ENCODE measurements at places on chromosomes 5 and 9.

GRCh38 chr9:14317667-14318320 lies 3.9 kb upstream of the NFIB start:
- no peak for DNase-seq

- no peak for DNase-seq
Observed at GRCh38 chr5:103148213-103148612, 28.1 kb downstream of the PPIP5K2 start.

- no peak for DNase-seq
Observed at GRCh38 chr5:171493646-171494393, 74.4 kb downstream of the FGF18 start.

DNA sequence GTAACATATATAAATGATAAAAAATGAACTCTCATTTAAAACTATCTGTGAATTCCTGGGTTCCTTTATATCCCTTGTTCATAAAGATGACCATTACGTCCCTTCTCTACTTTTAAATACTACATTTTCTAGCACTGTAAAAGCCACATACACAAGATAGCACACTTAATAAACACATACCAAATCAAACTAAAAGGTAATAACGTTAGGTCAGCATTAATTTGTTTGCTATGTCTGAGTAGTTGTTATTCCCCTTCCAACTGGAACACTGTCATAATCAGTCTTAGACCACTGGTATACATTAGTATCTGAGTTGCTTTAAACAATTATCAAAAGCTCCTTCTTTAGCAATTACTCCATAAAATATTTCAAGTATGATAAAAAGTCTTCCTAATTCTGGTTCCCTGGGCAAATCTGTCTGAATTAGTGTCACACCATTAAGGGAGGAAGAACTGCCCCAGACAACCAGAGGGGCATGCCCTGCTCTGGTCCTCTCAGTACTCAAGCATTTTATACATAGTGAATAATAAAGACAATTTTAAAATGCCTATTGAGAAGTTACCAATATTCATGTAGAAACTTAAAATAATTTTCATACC lies 98.1 kb downstream of the RAPGEF6 start:
- DNase-seq, result no peak

- DNase-seq, result peak; percentile 58
Observed at GRCh38 chr9:72579190-72579589, 57.8 kb downstream of the TMC1 start.

DNA sequence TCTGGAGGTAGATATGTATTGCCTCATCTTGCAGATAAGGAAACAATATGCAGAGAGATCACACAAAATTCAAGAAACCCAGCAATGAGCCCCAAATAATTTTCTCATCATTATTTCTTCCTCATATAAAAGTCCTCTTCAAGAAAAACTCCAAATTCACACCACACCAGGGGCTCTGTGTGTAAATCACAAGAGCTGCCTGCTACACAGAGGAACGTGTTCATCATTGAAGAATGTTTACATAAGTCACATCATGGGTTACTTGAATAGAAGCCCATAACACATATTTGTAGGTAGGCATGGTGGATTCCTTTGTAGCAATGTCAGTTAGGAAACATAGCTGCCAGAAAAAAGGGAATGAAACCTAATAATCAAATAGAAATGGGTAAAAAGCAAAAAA lies 308.1 kb upstream of the TLE4 start:
- peak; percentile 63 for DNase-seq

GRCh38 chr5:17802256-17802655 lies 168.0 kb downstream of the TAF11L14 start:
- no peak for DNase-seq

- DNase-seq, result peak; percentile 80
Observed at GRCh38 chr5:72599519-72600370, 92.5 kb upstream of the ZNF366 start.

DNA sequence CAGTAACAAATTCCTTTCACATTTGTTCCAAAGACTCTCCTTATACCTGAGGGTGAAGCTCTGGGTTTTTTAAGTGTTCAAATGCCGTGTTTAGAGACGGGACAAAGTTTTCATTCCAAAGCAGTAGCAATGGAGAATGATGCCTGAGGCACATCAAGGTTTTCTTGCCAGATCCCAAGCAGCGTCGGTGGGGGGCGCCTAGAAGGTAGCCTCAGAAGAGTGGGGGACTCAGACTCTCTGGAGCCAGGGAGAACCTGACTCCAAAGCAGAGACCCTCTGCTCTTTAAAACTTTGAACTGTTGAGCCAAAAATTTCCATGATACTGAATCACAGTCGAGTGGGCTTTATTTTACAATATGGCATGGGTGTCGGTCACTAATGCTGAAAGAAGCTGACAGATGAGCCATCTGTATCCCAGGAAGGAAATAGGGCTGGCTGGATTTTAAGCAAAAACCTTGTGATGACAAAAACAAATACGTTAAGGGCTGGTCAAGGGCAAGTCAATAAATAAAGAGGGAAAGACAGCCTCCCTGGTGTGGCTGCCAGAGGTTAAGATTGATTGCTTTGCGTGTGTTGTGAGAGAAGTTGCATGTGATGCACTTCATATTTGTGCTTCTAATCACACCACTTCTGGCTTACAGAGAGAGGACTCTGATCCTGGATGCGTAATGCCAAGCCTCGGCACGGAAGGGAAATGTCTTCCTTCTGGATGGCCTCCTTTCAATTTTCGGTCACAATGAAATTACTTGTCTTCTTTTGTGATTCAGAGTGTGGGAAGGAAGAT lies 161.1 kb upstream of the EFNA5 start:
- peak; percentile 78 for DNase-seq

DNA sequence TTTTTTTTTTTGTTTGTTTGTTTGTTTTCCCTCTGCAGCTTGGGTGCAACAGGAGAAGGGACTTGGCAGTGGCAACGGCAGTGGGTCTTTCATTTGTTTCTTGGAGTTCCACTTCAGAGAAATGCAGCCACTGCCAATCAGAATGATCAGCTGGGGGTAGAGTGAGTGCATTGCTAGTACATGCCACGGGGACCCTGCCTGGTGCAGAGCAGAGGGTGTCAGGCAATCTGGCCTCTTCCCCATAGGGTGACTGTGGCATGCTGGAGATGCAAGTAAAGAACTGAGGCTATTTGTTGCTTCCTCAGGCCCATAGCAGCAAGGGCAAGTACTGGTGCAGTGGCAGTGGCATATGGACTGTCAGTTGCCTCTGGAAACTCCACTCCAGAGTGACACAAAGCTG lies 1073.6 kb upstream of the EDIL3 start:
- DNase-seq, result no peak

DNA sequence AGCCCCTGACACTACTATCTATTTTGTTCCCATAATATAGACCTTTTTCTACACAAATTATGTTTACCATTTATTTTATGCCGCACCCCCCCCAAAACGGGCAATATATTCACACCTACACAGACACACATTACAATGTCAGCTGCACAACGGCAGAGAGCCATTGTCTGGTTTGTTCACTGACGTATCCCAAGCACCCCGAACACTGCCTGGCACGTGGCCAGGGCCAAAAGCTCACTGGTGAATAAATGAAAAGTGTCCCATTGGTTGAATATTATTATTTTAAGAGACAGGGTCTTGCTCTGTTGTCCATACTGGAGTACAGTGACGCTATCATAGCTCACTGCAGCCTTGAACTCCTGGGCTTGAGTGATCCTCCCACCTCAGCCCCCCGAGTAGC lies 150.5 kb downstream of the GNAQ start:
- no peak for DNase-seq

- DNase-seq, result no peak
Observed at GRCh38 chr5:94977437-94977836, 307.5 kb downstream of the MCTP1 start.

DNA sequence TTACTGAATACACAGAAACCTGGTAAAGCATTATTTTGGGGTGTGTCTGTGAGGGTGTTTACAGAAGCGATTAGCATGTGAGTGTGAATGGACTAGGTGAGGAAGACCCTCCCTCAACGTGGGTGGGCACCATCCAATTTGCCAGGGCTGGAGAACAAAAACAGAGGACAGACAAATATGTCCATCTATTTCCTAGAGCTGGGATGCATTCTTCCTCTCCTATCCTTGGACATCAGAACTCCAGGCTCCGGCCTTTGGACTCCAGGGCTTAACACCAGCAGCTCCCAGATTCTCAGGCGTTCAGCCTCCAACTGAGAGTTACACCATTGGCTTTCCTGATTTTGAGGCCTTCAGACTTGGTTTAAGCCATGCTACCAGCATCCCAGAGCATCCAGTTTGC lies 65.8 kb upstream of the CHD1 start:
- no peak for DNase-seq

- no peak for DNase-seq
Observed at GRCh38 chr5:88085462-88085861, 183.2 kb downstream of the TMEM161B start.
